CD4-positive, alpha-beta T cell treated with Interleukin-21 for 1 hour (primary cell): ENCODE measurements at places on chromosomes 1 and 21.

DNA sequence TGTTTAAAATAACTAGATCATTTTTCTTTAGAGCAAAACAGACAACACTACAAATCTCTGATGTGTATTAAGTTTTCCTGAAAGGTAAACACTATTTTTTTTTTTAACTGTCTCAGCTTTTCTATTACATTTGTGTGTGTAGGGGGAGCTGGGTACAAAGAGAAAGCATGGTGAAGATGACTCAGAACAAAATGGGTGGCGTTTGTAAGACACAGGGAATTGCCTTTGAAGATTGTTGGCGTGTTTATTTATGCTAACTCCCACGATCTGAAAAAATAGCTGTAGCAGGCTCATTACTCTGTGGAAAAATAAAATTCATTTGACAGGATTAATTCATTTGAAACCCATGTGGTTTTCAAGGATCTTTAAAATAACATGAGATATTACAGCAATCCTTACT is 285.1 kb downstream of the RYR2 start:
- DNase-seq, result no peak

GRCh38 chr1:38083541-38083940 is 36.9 kb upstream of the POU3F1 start:
- DNase-seq, result no peak

DNA sequence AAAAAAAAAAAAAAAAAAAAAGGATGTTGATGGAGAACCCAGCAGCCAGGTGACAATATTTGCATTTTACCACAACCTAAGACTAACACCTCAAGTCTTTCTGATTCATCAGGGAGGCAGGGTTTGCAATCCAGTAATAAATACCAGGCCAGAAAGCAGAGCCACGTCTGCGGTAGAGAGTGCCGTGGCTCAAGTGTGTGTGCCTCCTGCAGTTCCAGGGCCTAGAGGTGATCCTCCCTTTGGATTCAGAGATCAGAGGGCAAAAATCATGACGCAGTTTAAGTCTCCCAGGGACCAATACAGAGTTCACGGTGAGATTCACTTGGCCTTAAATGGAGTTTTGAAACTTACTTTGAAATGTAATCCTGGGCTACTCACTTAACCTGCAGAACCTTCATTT is 34.9 kb downstream of the TMCO4 start:
- no peak for DNase-seq

DNA sequence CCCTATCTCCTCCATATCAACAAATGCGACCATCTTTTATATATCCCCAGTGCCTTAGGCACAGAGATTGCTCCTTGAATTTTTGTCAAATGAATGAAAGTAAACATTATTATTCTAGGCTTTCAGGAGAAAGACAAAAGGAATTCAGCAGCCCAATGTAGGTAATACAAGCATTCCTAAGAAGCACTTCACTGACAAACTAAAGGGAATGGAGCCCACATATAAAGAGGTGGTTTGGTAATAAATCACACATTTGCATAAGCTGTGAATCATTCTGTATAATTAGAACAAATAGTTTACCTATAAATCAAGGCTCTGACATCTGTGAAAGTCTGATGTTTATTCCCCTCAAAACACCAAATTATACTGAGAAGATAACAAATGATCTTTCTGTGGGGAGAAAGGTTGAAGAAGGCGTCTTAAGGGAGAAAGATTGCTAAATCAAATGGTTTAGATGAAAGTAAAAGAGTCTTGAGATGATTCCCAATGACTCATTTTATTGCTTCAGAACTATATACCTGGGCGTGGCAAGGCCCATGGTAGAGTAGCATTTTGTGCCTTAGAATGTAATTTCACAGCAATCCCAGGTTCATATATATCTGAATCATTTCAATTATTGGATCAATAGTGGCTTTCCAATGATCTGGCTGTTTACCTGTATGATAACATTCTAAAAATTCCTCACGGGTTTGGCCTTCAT is 558.1 kb downstream of the AGBL4 start:
- no peak for DNase-seq

GRCh38 chr1:55631509-55631908 is 416.3 kb upstream of the USP24 start:
- DNase-seq, result no peak

DNA sequence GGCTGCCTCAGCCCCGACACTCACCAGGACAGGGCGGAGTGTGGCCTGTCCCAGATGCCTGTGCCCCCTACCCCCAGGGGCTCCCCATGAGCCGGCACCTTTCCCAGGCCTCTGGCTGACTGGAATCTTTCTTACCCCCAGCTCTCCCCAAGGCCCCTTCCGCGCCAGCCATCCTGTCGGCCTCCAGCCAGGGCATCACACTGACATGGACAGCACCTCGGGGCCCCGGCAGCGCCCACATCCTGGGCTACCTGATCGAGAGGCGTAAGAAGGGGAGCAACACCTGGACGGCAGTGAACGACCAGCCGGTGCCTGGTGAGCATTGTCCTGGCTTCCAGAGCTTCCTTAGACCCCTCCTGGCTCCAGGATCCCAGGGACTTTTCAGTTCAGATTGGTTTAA is 26.5 kb downstream of the IGFN1 start:
- no peak for DNase-seq

GRCh38 chr1:47023268-47024140 is at the start of gene CYP4X1:
Gene CYP4X1, plus strand, starts transcription at chr1:47023669. Its CDS starts 149 bp downstream, at chr1:47023818.
- DNase-seq, result no peak
